Ovary (tissue), 10 donors: ENCODE measurements at places on chromosomes 12 and 14.

- DNase-seq = no peak
- H3K4me1 ChIP-seq = no peaks in the 10 kb centered on the region
- H3K4me3 ChIP-seq = no peak overlapping the region
Observed at GRCh38 chr12:52856787-52857186, 8.0 kb upstream of the KRT78 start.

DNA sequence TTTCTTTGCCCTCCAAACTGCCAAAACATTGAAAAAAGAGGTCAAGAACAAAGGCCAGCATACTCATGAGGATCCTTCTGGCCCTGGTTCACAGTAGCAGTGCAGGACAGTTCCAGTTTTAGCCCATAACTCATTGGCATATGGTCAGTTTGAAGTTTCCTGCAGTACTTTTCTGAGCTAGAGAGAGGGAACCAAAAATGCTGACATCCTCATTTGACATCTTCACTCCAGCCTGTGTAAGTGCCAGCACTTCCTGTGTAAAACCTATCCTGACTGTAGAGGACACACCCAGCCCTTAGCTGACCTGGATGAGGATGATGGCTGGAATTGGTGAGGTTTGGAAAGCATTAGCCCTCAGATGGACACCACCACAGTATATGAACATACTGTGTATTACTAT is 84.1 kb downstream of the FGD4 start:
- H3K36me3 ChIP-seq = no peaks in the 10 kb centered on the region
- H3K27ac ChIP-seq = no peak overlapping the region
- H3K4me3 ChIP-seq = no peak overlapping the region
- DNase-seq = no peak

DNA sequence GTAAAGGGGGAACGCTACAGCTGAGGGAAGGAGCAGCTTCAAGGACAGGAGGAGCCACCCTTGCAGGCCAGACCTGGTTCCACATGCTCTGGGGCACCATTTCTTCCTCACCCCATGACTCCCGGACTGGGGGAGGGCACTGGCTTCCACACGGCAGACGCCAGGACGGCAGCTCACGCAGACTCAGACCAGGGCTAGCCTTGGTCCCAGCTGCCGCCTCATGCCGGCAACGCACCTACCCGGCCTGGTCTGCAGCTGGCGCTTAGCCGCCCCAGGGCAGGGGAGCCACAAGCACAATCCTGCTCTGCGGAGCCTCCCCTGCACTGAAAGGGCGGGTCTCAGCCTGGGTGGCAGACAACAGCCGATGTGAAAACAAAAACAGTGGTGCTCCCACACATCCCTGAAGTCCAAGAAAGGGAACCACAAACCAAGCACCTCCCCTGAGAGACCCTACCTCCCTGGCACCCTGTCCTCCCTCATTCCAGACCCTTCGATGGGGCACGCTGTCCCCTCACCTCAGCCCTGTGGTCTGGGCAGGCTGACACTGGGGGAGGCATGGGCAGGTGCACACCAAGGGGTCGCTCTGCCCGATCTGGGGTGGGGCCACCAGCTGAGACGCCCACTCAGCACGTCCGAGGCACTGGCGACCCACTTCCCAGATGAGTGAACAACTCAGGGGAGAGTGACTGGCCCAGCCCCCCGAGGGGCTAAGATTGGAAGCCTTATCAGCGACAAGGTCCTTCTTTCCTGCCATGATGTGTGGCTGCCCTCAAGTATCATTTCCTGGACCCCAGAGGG is 65.0 kb downstream of the CHGA start:
- no peak overlapping the region for H3K4me3 ChIP-seq
- no peaks in the 10 kb centered on the region for H3K36me3 ChIP-seq
- H3K27ac ChIP-seq = peak overlapping the region; percentile 20
- no peaks in the 10 kb centered on the region for H3K27me3 ChIP-seq
- DNase-seq = peak; percentile 49
- peaks cover 34% of the 10 kb centered on the region for H3K4me1 ChIP-seq

DNA sequence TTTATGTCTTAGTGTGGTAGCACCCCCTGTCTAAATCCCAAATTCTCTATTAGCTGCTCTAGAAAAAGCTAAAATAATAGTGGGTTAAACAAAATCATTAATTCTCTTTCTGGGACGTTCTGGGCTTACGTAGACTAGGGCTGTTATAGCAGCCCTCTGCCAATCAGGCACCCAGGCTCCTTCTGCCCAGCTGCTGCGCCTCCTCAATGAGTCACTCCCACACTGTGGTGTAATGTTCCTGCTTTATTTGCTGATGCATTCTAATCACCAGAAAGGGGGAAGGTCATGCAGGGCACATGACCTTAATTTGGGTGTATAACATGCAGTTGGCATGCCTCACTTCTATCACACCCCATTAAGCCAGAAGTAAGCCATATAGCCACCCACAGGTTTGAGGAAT is 294.5 kb downstream of the GALC start:
- H3K27me3 ChIP-seq = no peaks in the 10 kb centered on the region
- no peak overlapping the region for H3K27ac ChIP-seq
- no peak for DNase-seq
- no peaks in the 10 kb centered on the region for H3K4me1 ChIP-seq
- H3K4me3 ChIP-seq = no peak overlapping the region
- H3K36me3 ChIP-seq = no peaks in the 10 kb centered on the region

DNA sequence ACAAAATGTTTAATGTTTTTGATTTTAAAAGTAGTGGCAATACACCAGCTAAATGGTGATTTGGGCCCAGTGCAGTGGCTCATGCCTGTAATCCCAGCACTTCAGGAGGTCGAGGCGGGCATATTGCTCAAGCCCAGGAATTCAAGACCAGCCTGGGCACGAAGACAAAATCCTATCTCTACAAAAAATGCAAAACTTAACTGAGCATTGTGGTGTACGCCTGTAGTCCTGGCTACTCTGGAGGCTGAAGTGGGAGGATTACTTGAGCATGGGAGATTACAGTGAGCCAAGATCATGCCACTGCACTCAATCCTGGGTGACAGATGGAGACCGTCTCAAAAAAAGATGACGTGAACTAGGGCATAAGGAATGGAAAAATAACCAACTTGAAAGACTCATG is 4.7 kb downstream of the RPL36AL start:
- no peaks in the 10 kb centered on the region for H3K36me3 ChIP-seq
- DNase-seq = no peak
- no peak overlapping the region for H3K27ac ChIP-seq
- H3K4me1 ChIP-seq = peaks cover 1% of the 10 kb centered on the region
- H3K4me3 ChIP-seq = no peak overlapping the region

- H3K27me3 ChIP-seq = no peaks in the 10 kb centered on the region
- H3K4me3 ChIP-seq = no peak overlapping the region
- H3K4me1 ChIP-seq = no peaks in the 10 kb centered on the region
- H3K36me3 ChIP-seq = no peaks in the 10 kb centered on the region
Observed at GRCh38 chr12:126482238-126482889, 1417.1 kb downstream of the AACS start.

DNA sequence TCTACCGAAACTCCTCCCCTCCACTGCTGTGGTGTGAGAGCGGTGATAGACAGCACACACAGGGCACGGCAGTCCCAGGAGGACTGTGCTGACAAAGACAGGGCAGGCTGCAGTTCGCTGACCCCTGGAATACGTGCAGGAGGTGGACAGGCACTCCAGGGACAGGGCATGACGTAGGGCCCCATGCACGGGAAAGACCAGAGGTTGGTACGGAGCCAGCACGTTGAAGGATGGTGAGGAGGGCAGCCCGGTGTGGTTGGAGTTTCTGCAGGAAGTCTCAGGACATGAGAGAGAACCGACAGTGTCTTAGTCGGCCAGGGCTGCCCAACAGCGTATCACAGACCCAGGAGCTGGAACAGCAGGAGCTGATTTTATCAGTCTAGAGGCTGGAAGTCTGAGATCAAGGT is 254.2 kb upstream of the FKBP4 start:
- no peak overlapping the region for H3K27ac ChIP-seq
- H3K4me1 ChIP-seq = no peaks in the 10 kb centered on the region
- H3K36me3 ChIP-seq = no peaks in the 10 kb centered on the region

DNA sequence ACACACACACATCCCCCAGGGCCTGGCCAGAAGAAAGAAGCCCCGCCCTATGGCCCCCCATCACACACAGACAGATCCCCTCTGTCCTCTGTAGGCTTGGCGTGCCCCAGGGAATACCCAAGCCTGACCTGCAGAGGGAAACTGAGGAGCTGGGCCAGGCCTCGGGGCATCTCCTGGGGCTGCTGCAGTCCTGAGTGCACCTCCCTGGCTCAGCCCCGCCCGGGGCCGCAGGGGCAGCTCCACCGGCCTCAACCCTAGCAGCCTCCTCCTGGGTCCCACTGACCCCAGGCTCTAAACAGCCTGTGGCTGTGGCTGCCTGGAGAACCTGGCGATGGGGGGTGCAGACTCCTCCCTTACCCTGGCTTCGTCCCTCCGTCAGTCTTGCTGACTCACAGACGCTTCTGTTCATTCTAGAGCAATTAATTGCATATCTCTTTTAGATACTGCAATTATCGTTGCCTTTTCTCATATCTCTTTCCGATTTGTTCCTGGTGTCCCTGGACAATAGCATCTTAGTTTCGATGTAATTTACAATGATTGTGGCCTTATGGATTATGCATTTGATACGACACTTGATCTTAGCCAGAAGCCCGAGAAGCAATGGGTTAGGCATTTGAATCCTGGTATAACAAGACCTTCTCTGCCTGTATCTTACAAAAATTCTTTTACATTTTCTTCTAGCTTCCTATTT is 45.8 kb upstream of the EIF5 start:
- no peaks in the 10 kb centered on the region for H3K4me1 ChIP-seq
- no peak for DNase-seq
- H3K27ac ChIP-seq = no peak overlapping the region
